Thymus (tissue), 14 donors: ENCODE measurements at places on chromosomes 3 and 15. TPM values are rescaled to one million over a fixed set of nuclear protein-coding genes. Genes with fewer than 3 reads are reported as not detected.

Gene NRROS
- 5.2 TPM for polyA plus RNA-seq

Gene DUOX1
- polyA plus RNA-seq: 4.3 TPM

Gene SEMA3G
- 6.4 TPM for polyA plus RNA-seq

Gene DZIP1L
- 1.5 TPM for polyA plus RNA-seq

Gene MON1A
- 6.9 TPM for polyA plus RNA-seq

Gene GP5
- 0.64 TPM for polyA plus RNA-seq
